ENCODE measurements at places on chromosomes 13 and 19.

DNA sequence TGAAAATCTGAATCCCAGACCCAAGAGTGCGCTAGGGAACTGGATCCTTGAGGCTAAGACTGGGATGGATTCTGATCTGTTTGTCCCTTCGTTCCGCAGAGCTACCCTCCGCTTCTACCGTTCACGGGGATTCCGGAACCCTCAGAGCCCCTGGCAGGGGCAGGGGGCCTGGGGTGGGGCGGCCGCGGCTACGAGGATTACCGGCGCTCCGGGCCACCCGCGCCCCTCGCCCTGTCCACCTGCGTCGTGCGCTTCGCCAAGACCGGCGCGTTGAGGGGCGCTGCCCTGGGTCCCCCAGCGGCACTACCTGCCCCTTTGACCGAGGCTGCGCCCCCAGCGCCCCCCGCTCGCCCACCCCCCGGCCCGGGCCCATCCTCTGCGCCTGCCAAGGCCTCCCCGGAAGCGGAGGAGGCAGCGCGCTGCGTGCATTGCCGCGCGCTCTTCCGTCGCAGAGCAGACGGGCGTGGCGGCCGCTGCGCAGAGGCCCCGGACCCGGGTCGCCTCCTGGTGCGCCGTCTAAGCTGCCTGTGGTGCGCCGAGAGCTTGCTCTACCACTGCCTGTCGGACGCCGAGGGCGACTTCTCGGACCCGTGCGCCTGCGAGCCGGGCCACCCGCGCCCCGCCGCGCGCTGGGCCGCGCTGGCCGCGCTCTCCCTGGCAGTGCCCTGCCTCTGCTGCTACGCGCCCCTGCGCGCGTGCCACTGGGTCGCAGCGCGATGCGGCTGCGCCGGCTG is 7.1 kb downstream of the SPRED3 start:
- DNase-seq, result peak; percentile 46

DNA sequence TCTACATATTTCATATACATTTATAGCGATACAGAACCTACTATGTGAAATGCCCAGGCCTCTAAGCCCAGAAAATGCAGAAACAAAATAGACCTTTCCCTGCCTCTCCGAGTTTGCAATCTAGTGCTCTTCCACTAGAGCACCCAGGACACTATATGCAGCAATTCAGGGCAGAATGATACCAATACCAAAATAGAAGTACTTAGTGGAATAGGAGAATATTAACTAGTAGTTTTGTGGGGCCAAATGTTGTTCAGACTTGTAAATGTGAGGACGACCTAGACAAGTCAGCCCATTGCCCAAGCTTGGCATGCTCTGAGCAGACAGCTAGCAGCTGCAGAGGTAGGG is 35.8 kb upstream of the FLT1 start:
- peak; percentile 34 for DNase-seq

GRCh38 chr13:32255724-32256109 is 59.4 kb downstream of the ZAR1L start:
- no peak for DNase-seq

DNA sequence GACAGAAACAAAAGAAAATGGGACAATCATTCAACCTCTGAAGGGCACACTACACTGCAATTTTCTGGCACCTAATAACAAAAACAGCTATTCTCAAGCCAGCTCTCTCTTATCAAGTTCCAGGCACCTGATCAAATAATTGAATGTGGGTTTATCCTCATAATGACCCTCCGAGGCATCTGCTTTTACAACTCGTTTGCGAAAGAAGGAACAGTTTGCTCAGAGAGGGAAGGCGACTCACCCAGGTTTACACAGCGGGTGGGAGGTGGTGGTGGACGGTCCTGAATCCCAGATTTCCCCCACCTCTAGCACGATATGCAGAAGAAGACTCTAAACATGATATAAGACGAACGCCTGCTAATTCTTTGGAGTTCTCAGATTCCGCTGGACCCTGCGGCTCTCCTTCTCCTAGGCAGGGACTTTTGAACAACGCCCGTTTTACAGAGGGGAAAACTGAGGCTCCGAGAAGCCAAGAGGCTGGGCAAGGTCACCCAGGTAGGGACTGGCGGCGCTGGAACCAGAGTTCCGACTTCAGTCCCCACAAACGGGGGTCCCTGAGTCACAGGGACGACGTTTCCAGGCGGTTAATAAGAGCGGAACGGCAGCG is 641 bp downstream of the SGTA start:
- DNase-seq, result peak; percentile 44

- no peak for DNase-seq
Measured at GRCh38 chr13:40058757-40059236, 403.3 kb downstream of the COG6 start.

All from hematopoietic multipotent progenitor cell treated with erythropoietin and hydrocortisone succinate and interleukin-3 and kit ligand, for 4 days (in vitro differentiated cells).